ENCODE measurements at places on chromosomes 5 and 9.
A peak's percentile ranks its signal among the peaks of the same experiment; 100 is the strongest.

- no peak for DNase-seq
These were observed 34.7 kb upstream of the RARS1 start for GRCh38 chr5:168451565-168451964.

DNA sequence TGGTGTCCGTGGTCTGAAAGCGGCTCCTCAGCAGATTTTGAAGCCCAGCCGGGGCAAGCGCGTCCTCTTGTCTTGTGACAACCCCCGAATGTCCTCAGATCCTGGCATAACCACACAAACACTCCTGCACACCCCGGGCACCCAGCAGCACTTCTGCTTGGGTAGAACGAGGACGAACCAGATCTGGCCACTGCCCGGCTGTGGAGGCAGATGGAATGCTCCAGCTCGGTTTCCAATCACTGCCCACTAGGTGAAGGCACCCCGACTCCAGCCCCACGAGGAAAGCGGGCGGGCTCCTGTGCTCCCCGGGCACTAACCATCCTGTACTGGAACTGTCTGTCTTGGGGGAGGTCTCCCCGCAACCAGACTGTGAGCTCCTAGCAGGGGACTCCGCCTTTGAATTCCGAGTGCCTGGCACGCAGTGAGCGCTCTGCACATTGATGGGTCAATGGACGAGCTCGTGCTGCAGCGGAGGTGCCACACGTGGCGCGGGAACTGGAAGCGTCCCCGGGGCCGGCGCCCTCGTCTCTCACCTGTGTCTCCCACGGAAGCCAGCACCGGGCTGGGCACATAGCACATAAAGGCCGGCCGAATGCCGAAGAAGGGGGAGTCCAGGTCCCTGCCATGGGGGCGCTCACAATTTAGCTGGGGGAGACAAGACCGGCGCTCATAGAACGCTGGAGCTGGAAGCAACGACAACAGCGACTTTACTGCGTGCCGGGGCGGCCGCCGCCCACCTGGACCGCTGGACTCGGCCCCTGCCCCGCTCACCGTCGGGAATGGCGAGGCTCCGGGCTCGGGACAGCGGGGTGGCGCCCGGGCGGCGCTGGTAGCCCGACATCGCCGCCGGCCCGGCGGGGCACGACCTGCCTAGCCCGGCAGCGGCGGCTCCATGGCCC is 608 bp downstream of the ENTR1 start:
- peak; percentile 15 for DNase-seq

- no peak for DNase-seq
These were observed 360.5 kb downstream of the BNC2 start for GRCh38 chr9:16509997-16510396.

GRCh38 chr9:37215381-37215780 is 95.0 kb downstream of the ZCCHC7 start:
- no peak for DNase-seq

DNA sequence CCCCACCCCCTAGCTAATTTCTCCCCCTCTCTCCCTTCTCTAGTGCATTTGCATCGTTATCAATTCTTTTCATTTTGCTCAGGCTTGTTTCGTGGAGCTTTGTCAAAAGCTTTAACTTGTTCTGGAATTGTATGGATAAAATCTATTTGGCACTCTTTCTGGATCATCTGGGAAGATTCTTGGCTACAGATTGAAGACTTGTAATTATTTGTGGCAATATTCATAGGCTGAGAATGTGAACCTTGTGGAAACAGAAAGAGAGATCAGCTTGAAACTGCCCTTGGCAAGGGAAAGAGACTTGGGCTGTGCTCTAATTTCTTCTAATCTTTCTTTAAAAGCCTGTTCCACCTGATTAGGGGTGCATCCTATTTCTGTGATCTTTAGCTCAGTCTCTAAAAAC is 340.6 kb upstream of the DAB2 start:
- DNase-seq, result no peak

- DNase-seq, result no peak
These were observed 124.3 kb upstream of the ICE1 start for GRCh38 chr5:5298068-5298633.

GRCh38 chr5:94693043-94693822 is 74.8 kb downstream of the SLF1 start:
- DNase-seq, result peak; percentile 5

- no peak for DNase-seq
These were observed 52.3 kb upstream of the CD180 start for GRCh38 chr5:67248703-67249589.

DNA sequence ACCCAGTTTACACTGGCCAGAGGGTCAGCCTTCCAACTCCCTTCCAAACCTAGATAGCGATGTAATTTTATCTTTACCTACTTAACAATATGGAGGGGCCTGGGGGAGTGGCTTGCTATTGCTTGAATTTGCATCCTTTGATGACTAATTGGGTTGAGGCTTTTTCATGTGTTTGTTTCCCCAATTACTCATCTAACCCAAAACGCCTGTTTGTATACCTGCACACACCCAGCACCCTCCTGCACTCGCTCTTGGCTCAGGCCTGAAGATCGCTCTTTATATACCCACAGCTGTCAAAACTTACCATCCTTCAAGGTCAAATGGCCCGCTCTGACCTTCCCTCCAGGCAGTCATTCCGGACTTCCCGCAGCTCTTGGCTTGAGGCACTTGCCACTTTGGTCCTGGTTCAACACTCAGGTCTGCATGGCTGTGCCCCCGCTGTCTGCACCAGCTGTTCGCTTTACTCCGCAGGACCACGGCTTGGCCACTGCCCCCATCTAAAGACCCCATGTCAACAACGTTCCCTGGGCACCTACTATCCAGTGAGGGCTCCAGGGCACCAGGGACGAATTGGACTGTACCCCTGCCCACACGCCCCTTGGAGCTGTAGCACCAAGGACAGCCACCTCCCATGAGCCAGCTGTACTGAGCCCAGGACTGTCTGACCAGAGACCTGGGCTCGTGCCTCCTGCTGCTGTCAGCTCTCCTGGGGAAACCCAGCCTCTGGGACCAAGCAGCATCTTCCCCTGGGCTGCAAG is 76.1 kb upstream of the ADAMTS2 start:
- no peak for DNase-seq

GRCh38 chr9:19216466-19216865 is 14.0 kb upstream of the DENND4C start:
- DNase-seq, result no peak

- DNase-seq, result no peak
These were observed 79.8 kb downstream of the CFAP95 start for GRCh38 chr9:69900406-69900805.

- DNase-seq, result no peak
These were observed 53.5 kb upstream of the TAF11L2 start for GRCh38 chr5:17444496-17444895.

DNA sequence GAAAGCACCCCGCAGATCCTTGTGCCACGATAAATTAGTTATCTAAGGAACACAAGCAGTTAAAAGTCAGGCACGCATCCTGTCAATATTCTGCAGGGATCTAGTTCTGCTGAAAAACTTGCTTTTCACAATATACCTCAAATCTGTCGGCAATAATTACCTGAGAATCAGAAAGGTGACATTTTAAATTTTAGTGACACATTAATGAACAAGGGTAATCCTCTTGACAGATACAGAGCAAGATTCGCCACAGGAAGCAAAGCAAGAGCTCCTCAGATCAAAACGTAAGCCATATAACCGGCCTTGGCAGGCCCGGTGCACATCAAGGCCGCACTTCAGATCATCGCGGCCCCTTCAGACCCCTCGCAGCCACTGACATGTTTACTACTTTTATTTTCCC is 185.7 kb downstream of the ATPSCKMT start:
- DNase-seq, result no peak

GRCh38 chr5:119570910-119571309 is 58.4 kb upstream of the FAM170A start:
- DNase-seq, result no peak

DNA sequence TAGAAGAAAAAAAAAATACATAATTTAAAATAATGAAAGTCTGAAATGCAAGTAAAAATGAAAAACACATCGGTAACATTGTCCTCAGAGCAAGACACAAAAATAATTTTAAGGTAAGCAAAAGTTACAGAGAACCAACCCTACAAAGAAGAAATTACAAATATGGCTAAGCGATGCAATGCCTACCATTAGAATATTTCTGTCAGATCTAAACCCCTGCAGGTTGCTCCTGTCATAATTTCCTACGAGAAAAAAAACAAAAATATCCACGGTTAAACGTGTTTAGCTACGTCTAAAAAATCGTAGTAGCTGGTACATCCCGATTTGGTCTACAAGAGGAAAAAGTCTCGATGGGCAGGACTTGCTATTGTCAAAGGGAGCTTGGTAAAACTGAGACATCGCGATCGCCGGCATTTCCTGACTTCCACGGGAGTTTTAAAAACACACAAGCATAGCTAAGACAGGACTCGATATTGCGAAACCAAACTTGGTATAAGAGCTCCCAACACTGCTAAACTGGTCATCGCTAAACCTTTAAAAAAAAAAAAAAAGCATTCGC is 1.1 kb upstream of the ANXA2R start:
- DNase-seq, result no peak

DNA sequence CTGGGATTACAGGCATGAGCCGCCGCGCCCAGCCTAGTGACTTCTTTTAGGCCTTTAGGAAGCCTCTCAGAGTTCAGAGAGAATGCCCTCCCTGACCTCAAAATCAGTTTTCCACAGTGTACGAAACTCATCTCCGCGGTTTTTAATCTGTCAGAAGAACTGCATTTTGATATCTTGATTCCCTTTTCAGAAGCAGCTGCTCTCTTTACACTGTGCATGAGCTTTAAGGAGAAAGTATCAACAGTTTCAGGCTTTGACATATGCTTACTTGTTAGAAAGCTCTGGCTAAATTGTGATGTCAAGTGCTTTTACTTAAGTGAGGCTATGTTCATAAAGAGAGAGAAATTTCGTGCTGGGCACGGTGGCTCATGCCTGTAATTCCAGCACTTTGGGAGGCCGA is 74.6 kb downstream of the USP20 start:
- DNase-seq, result no peak

- DNase-seq, result peak; percentile 10
These were observed 885 bp upstream of the MLLT3 start for GRCh38 chr9:20623021-20623747.

- DNase-seq, result no peak
These were observed 104.1 kb downstream of the PRDM6 start for GRCh38 chr5:123193176-123193575.

DNA sequence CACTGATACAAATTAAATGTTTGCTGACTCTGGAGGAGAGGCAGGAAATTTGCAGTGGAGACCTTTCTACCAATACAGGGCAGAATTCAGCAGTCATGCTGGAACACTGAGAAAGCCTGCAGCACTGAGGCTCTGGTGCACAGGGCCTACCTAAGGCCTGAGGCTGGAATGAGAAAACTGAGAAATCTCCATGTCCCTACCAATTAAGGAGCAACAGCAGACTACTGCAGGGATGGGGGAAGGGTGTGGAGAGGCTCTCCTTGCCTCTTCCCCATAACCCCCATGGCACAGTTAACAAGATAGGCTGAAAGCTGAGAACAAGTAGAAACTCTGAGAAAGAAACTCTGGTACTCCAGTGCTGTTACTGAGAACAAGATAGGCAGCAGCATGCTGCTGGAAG is 10.5 kb downstream of the FBXO4 start:
- no peak for DNase-seq

DNA sequence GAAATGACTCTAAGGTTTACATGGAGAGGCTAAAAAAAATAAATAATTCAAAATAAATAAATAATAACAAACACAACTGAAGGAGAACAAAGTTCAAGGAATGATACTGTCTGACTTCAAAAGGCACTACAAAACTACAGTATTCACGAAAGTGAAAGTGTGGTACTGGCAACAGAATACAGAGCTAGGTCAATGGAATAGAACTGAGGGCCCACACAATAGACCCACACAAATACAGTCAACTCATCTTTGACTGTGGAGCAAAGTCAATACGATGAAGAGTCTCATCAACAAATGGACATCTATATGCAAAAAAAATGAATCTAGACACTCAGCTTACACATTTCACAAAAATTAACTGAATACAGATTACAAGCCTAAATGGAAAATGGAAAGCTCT is 75.3 kb downstream of the FBXW11 start:
- no peak for DNase-seq

DNA sequence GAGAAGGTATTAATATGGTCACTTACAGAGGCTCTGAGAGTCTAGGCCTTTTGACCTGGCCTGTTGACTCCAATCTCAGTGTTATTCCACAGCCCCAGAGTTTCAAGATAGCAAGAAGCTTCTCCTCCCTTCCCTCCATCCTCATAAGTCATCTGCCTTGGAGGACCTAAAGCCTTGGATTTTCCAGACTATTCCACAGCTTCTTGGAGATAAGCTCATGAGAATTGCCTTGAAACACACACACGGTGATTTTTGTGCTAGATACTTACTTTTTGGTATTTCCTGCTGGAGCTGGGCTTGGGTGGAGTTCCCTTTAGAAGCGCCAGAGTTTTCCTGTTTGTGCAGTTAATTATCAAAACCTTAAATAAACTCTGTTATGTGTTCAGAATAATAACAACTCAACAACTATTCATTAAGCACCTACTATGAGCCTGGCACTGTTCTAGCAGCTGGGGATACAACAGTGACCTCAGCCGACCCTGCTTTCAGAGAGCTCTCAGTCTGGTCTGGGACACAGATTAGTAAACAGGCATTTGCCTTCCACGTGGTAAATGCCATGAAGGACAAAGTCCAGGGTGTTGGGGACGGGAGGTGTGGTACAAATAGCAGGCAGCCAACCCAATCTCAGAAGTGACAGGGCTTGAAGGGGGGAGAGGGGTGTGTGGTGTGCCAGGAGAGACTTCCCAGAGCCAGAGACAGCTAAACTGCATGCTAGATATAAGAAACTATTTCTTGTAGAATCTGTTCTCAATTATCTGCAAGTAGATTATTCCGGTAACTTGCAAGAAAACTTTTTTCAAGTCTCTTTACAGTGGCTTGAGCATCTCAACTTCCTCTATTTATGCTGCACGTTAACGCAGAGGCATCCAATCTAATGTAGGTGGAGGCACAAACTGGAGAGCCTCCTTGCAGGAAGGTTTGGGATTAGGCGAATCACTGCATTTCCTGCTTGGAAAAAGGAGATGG is 55.9 kb upstream of the KLF9 start:
- no peak for DNase-seq

GRCh38 chr5:31477516-31477915 is 54.4 kb downstream of the DROSHA start:
- DNase-seq, result no peak
